H7 (cell line): ENCODE measurements at places on chromosomes 2 and 18. TPM values are rescaled to one million over a fixed set of nuclear protein-coding genes. Genes with fewer than 3 reads are reported as not detected.

NDC80 gene
- 40.9 and 59.3 TPM in 2 replicates for total RNA-seq

CAVIN2 gene
- total RNA-seq, result 0.03 TPM in 1 of 2 replicates, not detected in the other

TACR1 gene
- total RNA-seq, result 0.03 TPM in 1 of 2 replicates, not detected in the other

EFHD1 gene
- 3.8 and 4.3 TPM in 2 replicates for total RNA-seq

DNA sequence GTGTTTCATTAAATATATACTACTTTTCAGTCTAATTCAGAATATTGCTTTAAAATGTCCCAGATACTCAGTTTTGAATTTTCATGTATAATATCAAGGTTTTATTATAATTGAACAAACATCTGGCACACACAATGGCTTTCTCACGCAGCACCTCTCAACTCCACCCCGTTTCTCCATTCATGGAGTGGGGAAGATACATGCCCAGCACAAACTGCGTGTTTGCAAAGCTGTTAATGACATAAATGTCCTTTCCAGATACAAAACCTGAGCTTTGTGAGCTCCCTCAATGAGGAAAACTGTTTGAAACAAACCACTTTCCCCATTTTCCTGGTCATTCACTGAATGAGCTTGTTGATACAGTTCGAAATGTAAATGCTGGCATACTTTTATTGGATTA is 150.3 kb upstream of the RASGRP3 start:
- DNase-seq, result no peak

DNA sequence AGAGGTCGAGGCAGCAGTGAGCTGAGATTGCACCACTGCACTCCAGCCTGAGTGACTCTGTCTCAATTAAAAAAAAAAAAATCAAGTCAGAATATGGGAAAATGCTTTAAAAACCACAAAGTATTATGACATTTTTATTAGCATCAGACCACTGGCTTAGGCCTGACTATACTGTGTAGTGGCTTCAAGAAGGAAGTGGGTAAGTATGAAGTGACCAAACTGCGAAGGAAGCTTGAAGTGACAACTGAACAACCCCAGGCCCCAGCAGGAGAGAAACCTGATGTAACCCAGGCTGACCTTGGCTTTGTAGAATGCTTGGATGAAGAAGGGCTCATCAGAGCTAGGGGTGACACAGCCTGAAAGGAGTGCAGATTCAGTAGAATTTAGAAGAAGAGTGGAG is 21.4 kb upstream of the HAAO start:
- DNase-seq, result no peak

DNA sequence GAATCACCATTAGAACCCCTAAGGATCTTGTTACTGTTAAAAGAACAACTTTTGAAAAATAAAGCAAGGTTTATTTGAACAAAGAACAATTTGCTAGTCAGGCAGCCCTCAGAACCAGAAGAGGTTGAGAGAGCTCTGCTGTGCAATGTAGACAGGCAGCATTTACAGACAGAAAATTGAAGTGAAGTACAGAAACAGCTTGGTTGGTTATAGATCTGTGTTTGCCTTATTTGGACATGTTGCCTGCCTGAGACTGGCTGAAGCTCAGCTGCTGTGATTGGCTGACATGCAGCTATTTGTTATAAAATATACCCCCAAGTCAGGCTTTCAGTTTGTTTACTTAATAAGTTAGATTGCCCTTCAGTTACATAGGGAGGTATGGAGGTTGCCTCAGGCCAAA is 12.5 kb downstream of the MSTN start:
- DNase-seq, result no peak

DNA sequence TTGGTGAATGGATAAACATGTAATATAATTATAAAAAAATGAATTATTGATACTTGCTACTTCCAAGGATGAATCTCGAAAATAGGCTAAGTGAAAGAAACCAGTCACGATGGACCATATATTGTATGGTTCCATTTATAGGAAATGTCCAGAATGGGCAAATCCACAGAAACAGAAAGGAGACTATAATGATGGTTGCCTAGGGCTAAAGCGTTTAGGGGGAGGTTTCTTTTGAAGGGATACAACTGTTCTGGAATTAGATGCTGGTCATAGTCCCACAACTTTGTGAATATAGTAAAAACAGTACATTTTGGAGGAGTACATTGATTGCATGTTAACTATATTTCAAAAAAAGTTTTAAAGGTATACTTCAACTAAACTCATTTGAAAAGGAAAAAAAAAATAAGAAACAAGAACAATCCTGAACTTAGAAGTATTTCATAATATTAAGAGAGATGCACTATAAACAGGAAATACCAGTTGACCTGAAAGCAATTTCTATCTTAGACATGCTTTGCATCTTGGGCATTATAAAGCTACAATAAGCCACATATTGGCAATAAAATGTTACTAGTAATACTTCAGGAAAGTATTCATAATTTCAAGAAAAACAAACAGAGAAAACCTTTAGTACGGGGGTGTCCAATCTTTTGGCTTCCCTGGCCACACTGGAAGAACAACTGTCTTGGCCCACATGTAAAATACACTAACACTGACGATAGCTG is 130.0 kb downstream of the C2orf74 start:
- no peak for DNase-seq

DNA sequence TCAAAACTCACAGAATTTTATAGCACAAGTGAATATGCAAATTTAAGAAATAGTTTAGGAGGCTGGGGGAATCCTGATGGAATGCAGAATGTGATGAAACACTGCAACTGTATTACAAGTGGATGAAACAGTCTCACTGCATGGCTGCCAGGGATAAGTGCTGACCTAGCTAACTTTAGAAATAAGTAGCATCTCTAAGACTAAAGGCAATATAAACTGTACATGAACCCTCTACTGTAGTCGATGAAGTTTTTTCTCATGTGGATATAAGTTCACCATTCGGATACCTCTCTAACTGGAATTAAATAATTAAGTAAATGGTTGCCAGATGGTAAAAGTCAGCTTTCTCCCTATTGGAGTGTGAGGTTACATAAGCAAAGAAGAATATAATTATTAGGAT is 777.8 kb upstream of the RAB6C start:
- no peak for DNase-seq

DNA sequence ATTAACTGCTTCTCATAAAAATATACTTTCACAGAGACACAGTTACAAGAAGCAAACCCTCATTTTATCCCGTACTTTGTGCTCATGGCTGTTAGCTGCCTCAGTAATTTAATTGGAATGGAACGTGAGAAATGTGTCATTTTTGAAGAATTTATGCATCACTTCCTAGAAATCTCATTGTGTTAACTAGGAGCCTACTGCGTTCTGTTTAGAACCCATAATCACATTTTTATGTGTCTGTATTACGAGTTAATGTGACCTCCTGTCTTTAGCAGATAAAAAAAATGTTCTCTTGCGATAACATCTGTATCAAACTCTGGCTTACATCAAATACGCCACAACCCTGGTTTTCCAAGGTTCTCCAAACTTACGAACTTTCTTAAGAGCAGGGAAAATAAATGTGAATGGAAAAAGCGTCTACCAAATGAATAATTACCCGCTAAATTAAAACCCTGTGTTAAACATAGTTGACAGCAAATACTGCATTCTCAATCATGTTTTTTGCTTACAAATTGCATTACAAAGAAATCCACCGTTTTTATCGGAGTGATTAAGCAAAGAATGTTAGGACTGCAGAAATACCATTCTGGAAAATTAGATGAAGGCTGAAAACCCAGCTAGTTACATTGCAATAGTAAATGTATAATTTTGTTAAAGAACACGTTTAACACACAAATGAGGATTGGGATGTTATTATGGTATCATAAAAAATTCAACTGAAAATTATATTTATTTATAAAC is 12.1 kb upstream of the GBX2 start:
- no peak for DNase-seq

- DNase-seq, result no peak
These were observed 763.5 kb upstream of the POU3F3 start for GRCh38 chr2:104090407-104090806.

DNA sequence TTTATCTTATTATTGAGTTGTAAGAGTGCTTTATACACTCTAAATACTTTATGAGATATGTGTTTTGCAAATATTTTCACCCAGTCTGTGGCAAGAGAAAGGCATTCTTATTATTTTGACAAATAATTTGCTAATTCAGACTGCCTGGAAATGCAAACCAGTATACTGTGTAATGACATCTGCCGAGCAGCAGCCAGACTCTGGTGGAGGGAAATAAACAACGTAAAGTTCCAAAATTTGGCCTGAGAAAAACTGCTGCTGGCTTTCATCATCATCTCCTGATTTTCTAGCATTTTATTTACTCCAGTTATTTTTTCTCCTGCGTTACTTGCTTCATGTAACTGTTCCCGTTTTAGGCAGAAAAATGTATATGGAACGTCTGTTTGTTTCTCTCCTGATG is 161.6 kb downstream of the RNF152 start:
- DNase-seq, result no peak

DNA sequence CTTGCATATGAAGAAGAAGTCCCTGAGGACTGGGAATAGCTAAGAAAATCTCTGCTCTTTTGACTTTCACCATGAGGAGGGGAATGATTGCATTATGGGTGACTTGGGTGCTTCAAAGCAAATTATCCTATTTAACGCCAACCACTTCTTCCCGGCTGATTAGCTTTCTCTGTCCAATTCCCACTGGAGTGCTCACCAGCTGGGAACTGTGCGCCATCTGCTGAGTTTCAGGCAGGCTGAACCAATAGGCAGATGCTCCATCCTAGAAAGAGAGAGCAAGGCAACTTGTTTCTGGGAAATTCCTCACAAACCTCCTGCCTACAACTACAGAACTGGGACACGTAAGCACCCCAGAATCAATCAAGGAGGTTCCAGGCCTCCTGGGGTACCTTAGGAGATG is 49.4 kb downstream of the POLE4 start:
- no peak for DNase-seq

- no peak for DNase-seq
These were observed 159.1 kb downstream of the LNPK start for GRCh38 chr2:175842996-175843395.

GRCh38 chr2:218717262-218717661 is 6.6 kb downstream of the TTLL4 start:
- DNase-seq, result no peak

GRCh38 chr18:74128159-74128558 is 19.5 kb downstream of the FBXO15 start:
- no peak for DNase-seq

DNA sequence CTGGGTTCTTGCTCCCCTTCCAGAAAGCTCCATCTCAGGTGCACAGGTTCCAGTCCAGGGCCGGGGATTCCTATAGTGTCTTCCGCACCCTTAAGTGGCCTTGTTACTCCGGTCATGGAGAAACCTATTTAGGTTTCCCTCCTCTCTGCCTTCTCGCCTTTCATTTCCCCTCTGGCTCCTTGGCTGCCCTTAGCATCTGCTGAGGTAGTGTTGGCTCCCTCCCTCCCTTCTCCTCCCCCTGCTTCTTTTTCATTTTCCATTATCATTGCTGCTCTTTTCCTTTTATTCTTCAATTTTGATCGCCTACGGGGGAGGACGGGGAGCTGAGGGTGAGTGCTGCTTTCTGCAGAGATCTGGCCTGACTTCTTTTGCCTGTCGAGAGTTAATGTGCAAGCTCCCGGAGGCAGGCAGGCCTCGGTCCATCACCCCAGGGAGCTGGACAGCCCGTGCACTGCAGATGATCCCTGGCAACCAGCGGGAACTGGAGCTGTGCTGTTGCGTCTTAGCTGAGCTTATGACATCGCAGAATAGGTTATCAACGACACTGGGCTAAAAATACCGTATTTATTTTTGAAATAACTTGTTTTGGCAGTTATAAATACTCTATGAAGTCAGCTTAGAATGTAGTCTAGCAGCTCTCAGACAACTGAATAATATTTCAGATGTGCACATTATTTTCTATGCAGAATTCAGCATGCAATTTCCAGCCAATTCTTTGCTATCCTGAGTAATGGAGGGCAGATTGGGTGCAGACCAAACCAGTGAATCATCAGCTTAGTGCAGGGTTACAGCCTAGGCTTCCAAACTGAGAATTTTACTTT is 141.9 kb downstream of the SLC4A3 start:
- no peak for DNase-seq

DNA sequence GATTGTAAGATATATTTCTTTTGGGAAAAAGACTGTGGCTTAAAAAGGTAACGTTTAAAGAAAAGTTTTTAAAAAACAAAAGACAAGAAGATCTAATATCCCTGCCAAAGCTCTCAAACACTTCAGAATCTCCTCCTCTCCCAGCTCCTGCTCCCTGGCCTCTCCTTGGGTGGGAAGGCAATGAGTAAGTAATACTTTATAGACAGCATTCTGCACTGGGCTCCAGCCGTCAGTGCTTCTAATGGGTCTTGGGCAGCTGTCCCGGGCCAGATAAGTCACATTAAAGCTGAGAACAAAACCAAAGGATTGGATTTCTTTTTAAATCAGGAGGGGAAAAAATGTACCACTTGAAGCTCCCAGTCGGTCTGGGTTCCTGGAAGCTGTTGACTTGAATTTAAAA is 133.7 kb downstream of the ALPK2 start:
- DNase-seq, result no peak

DNA sequence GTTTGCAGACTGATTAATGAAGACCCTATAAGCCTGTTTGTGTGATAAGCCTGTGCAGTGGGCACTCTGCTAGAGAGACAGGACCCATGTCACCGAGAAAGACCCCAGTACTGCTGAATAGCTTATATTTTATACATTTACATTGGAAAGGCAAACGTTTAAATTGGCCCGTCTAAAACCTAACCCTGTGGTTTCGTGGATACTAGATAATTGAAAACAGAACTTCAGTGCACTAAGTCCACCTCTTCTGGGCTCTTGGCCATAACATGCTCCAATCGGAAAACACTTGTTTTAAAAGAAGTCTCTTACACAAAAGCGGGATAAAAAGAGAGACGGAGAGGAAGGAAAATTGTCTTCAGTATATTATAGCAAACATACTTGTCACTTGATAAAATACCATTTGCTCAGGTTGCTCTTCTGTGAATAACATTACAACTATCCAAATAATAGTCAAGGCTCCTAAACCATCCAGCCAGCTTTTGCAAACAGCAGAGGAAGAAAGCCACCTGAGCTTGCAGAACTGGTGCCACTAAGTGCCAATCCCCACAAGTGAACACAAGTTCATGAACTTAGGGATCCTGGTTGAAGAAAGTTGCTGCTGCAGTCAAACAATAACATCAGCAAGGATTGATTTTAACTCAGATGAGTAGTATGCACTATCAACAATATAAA is 218.4 kb upstream of the FN1 start:
- DNase-seq, result no peak

GRCh38 chr18:43681661-43682060 is 404.4 kb upstream of the SYT4 start:
- DNase-seq, result no peak

DNA sequence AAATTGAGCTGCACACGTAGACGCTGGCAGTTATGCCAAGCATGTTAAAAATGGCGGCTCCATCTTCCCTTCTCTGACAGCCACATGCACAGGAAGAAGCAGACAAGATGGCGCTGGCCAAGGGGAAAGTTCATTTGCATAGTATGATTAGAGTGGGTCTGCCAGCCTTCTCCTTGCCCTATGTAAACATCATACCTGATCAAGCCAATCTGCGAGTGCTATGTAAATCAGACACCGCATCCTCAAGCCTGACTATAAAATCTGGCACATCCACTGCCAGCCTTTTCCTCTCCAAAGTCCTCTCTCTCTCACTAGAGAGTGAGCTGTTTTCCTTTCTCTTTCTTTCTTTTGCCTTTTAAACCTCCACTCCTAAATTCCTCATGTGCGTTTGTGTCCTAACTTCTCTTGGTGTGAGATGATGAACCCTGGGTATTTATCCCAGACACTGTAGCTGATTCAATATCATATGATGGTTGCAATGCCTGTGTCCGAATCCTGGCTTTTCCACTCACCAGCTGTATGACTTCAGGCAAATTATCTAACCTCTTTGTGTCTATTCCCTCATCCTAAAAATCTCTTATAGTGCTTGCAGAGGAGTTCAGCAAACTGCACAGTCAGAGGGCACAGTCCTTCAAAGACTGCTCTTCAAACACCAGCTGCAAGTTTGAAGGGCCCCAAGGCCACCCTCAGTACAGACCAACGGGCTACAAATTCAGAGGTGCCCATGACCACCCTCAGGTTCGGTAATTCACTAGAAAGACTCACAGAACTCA is 39.3 kb upstream of the ITSN2 start:
- DNase-seq, result no peak
